ENCODE measurements at places on chromosomes 7 and 10. TPM values are rescaled to one million over a fixed set of nuclear protein-coding genes. Genes with fewer than 3 reads are reported as not detected.

GRCh38 chr7:87036985-87037384 lies 22.5 kb downstream of the ELAPOR2 start:
- no peak for DNase-seq

DNA sequence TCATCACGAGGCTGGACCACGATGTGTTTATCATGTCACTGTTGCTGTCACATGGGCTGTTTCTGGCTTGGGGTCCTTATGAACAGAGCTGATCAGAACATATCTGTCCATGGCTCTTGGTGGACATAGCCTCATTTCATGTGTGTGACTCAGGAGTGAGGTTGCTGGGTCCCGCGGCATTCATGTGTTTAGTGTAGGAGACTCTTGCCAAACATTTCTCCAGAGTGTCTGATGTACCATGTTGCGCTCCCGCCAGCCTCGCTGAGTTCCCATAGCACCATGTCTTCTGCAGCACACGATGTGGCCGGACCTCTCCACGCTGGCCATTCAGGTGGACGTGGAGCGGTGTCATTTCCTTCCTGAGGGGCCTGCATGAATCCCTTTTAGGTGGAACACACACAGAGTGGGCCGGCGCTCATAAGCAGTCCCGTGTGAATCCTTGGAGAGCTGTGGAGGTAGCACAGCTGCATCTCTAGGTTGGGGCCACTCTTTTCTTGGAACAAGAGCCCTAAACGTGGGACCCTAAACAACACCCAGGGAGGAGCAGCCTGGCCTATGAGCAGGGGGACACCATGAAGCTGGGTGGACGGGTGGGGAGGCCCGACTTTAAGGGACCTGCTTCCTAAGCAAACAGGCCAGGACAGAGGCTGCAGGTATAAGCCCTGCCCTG lies 134.6 kb downstream of the LHPP start:
- no peak for DNase-seq

DNA sequence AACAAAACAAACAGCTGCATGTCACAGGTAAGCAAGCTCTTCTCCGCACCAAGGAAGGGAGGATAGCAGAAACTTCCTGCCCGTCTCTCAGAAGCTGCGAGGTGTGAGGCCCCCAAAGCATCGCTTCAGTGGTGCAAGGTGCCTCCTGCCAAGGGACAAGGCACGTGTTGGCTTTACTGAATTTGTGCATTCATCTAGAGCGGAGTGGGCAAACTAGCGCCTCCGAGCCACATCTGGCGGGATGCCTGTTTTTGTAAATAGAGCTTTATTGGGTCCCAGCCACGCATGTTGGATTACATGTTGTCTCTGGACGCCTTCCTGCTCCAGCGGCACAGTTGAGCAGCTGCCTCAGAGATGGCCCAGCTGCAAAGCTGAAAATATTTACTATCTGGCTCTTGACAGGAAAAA lies 27.7 kb downstream of the PHYH start:
- no peak for DNase-seq

DNA sequence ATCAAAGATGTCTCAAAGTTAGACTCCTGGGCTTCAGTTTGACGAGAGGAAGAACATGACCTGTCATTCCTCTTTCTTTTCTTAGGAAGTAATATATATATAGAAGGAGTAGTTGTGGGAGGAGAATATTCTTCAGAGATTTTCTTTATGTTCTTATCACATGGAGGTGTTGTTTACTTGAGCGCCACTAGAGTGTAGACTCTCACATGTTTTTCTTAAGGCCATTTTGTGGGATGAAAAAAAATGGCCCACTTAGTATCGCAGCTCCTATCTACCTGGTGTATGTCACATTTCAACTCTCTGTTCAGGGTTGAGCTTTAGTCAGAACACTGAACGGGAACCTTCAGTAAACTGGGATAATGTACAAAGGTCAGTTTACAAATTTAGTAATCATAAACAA lies 645.2 kb downstream of the PHTF2 start:
- peak; percentile 6 for DNase-seq

DNA sequence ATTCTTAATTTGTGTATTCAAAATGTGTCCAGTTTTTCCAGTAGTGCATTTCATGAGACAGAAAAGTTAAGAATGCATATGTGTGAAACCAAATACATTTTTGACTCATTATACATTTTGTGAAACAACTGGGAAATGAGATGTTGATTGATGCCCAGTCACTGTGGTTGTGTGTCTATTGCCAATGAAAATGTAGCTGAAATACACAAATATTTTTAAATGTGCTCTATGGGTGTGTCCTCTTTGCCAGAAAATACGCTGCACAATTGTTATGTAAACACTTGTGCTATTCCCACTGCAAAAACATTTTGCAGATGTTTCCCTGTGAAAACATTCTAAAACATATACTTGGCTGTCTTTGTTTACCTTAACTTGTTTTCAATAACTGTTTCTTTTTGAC lies 395.2 kb downstream of the TFEC start:
- no peak for DNase-seq

Gene PITRM1
- total RNA-seq, result 45.3 TPM

DNA sequence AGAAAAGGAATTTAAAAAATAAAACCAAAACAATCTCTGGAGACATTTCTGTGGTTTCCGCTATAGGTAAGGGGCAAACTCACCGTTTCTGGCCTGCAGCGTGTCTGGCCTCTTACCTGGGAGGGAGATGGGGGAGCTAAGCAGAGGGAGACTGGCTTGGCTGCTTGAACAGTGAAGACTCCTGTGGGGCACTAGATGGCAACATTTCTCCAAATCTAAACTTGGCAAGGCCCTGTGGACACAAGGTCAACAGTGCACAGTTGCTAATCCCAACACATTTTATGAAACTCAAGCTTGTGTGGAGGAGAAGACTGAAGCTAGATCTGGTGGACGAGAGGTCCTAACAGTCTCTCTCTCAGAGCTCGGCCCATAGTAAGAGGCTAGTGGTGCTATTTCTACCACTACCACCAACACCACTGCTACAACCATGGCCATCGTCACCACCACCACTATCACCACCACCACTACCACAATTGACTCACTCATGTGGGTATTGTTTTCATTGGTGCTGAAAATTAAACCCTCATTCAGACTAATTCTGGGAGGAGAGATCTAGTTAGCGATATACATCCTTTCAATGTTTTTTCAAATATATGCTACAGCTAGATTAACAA lies 28.4 kb upstream of the CDHR3 start:
- DNase-seq, result peak; percentile 30

GRCh38 chr10:49166484-49167400 lies 21.4 kb downstream of the TMEM273 start:
- DNase-seq, result no peak

Gene PTPRE
- total RNA-seq, result 3.7 TPM

DNA sequence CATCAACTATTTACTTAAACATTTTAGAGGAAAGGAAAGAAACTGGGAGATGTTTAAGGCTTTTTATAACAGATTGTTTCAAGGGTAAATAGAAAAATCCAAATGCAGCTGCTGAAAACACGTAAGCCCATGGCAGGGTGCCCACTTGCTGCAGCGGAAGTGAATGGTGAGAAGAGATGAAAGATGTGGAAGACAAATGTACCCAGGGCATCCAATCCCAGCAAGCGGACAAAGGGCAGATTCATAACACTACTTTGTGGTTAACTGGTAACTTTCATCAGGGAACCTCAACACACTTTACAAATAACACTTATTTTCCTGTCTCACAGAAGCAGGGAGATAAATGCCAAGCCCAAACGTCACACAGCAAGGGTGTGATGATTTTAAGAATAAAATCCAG lies 358.4 kb downstream of the KCNMA1 start:
- DNase-seq, result no peak

DNA sequence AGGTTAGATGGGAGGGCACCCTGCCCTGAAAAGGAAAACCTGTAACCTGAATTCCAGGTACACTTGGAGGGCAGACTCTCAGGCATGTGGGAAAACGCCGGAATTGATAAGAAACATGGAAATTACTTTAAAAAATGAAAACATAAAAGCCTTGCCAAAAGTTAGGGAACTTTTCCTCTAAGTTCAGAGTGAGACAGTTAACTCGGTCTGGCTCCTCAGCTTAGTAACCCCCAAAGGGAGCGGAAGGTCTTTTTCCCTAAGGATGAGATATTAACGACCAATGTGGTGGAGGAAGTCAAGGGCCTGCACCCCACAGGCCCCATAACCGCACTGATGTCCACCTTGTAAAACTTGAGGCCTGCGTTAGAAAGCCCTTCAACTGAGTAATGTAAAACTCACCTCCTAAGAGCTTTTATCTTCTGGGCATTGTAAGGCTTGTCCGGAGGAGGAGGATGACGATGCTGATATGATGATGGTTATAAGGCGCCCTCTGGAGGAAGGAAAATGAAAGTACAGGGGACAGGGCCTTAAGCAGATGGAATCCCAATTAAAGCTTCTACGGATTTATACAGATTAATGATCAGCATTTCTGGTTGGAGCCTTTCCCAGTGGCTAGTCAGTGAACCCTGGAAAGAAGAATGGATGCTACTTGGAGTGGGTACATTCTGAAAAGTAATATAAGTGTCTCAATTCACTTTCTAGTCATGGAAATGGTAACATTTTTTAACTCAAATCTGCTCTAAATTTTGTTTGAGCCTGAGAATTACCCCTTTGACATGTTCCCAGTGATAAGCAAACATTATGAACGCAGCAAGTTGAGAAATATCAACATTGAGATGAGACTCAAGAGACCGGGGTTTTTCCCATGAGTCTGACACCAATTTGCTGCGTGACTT lies 694 bp downstream of the COL1A2 start:
- DNase-seq, result peak; percentile 91

Data from M059J (cell line).